ENCODE measurements at places on chromosomes 11 and 22.

DNA sequence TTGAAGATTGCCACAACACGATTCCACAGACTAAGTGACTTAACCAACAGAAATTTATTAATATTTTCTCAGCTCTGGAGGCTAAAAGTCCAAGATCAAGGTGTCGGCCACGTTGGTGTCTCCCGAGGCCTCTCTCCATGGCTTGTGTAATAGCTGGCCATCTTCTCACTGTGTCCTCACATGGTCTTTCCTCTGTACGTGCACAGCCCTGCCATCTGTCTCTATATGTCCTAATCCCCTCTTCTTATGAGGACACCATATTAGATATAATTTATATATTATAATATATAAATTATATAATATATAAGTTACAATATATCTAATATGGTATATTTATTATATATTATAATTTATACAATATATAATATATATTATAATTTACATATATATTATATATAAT, 25.1 kb upstream of the SCGB1A1 start:
- no peak for DNase-seq

DNA sequence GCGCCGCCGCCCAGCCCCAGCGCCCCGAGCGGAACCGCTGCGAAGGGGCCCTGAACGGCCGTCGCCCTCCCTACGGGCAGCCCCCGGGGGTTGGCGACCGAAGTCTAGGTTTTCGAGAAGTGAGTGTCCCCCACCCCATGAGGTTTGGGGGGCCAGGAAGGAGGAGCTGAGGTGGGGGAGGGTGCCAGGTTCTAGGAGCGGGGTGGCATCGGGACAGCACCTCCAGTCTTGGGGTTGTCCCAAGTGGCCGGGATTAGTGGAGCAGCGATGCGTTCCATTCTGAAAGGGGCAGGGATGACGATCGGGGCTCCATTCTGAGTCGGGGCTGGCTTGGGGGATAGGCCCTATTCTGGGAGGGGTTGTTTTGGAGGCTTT, 408 bp downstream of the PPP2R5B start:
- no peak for DNase-seq

GRCh38 chr11:86799680-86800075, 664 bp upstream of the PRSS23 start:
- no peak for DNase-seq

DNA sequence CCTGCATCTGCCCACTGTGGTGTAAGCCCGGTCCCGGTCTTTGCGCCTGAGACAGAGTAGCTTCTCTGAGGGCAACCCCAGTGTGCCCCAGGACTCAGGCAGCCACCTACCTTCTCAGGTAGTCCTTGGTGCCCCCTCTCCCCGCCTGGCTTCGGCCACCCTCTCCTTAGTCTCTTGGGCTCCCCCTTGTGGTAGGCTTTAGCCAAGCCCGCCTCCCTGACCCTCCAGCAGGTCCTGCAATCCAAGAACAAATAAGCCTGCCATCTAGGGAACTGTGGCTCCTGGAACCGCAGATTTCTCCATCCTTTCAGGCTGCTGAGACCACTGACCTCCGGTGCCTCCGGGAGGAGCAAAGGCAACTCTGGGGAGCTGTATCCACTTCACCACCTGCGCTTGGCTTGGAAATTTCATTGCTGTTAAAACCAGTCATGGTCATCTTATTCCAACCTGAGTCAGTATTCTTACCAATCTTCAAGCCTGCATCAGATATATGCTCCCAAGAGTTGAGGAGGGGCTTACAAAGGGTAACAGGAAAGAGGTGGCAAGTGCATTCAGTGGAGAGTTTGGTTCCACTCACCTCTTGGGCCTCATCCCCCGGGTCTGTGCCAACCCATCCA, 52.8 kb upstream of the TENM4 start:
- peak; percentile 18 for DNase-seq

DNA sequence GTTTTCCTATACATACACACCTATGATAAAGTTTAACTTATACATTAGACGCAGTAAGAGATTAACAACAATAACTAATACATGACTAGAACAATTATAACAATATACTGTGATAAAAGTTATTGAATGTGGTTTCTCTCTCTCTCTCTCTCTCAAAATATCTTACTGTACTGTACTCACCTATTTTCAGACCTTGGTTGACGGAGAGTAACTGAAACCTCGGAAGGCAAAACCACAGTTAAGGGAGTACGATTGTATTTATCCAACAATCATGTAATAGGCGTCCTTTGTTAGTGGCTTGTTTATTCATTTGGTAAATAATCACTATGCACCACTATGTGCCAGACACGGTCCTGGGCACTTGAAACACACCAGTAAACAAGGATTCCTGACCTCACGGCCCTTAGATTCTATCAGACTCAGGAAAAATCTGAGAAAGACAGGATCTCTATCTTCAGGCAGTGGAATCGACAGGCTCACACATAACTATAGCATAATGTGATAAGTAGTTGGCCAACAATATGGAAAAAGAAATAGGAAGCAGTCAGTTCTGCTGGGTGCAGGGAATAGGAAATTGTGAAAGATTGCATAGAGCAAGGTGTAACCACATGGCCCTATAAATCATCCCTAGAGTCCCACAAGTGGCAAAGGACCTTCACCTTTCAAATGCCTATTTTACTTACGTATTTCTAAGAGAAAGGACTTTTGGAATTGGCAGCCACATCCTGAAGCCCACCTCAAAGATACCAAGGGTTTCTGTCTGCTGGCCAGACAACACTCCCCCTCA, 12.0 kb downstream of the ETS1 start:
- DNase-seq: no peak
